Thoracic aorta (tissue), 2 donors: ENCODE measurements at places on chromosomes 2 and 18. TPM values are rescaled to one million over a fixed set of nuclear protein-coding genes. Genes with fewer than 3 reads are reported as not detected.
A peak's percentile ranks its signal among the peaks of the same experiment; 100 is the strongest.

DNA sequence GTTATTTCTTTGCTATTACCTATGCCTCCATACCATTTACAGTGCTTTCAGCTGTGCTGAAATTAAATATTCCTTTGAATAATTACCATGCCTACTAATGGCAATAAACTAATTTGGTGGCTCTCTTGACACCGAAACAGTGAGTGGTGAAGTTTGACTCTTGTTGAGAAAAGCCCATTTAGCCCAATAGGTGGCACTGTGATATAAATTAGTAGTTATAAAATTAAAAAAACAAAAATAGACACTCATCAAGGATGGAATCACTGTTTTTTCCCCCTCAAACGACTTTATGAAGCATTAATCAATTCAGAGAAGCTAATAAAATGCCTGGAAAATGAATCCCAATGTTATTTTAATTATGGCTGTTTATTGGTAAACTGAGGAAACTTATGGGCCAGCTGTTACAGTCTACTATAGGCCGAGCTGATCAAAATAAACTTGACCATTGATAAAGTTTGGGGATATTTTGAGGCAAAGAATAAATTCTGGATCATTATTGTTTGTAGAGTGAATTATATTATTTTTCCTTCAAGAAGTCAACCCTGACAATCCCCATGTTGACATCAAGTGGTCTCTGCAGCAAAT lies 339.6 kb downstream of the TRIB2 start:
- DNase-seq = no peak

DNA sequence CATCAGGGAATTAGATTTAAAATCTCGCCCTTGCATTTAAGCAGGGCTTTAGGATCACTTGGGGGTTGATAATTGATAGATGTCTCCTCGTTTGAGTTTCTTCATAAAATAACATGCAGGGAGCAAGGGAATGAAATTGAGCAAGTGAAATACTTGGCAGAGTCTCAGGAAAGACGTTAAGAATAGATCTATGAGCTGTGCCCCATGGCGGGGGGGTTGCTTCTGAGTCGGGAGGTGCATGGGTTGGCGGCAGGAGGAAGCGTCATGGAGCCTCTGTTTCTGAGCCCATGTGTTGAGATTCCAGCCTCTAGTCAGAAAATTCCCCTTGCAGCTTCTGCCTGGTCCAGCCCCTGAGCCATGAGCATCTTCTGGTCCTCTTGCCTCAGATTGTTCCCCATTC lies 82.0 kb downstream of the APOB start:
- peak; percentile 25 for DNase-seq

DNA sequence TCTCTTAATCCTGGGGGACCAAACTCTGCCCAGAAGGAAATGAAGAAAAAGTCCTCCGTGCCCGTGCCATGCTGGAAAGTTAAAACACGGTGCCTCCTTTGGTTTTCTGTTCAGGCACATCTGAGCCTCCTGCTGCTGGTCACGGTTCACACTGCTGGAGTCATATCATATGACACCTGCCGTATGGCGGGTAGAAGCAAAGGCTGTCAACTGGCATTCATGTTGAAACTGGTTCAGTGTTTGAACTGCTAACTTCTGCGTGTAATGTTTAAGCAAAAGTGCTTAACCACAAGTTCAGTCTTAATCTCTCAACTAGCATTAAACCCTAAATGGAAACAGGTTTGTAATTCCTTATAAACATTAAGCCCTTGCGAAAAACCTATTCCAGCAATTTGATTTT lies 3.1 kb downstream of the STK39 start:
- no peak for DNase-seq

- DNase-seq = no peak
These were observed 25.6 kb downstream of the RASGRP3 start for GRCh38 chr2:33502025-33502424.

DNA sequence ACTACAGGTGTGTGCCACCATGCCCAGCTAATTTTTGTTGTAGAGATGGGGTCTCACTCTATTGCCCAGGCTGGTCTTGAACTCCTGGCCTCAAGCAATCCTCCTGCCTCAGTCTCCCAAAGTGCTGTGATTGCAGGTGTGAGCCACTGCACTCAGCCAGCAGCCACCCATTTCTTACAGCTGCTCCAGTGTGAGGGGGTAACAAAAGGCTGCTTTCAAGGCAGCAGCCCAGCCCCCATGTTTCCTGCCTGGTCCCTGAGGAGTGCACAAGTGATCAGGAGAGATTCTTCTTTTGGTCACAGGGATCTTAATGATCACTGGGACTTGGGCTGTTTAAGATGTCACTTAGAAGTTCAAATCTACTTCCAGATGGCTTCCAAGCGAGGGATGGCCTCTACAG lies 15.2 kb upstream of the CXCR4 start:
- no peak for DNase-seq

DNA sequence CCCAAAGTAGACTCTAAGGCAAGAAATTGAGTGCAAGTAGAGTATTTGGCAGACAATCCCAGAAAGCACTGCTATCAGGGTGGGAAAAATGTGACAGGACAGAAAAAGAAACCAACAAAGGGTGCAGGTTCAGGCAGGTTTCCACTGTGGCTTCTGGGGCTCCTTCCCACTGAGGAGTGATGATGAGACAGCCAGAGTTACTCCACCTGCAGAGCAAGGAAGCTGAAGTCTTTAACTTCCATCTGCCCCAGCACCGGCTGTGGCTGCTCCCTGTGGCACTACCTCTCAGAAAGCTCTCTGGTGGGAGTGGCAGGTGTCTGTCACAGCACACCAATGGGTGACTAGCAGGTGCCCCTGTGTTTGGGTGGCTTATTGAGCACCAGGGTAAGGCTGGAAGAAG lies 37.6 kb upstream of the ACKR3 start:
- DNase-seq = no peak

- DNase-seq = no peak
These were observed 413.0 kb downstream of the PTPRM start for GRCh38 chr18:7980136-7980535.

DNA sequence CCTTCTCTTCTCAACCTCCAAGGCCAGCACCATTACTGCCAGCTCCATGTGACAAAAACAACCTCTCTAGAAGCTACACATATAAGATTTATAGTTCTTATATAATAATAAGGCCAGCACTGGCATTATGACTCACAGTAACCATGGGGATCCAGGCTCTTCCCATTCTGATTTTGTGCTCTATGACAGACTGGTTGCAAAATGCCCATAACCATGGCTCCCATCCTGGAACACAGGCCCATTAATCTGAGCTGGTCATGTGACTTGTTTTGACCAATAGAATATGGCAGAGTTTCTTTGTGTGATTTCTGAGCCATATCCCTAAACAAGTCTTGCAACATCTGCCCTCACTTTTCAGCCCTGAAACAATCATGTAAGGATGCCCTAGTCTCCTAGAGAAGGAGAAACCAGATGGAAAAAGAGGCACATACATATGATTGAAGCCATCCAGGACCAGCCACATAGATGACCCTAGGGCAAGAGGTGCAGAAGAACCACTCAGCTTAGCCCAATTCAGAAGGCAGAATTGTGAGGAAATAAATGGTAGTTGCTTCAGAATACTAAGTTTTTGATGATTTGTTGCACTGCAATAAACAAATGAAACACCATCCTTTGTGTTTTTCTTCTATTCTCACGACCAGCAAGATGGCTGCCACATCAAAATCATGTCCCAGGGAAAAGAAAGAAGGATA lies 173.9 kb downstream of the SUCLG1 start:
- no peak for DNase-seq

GRCh38 chr2:187051350-187051749 lies 202.4 kb upstream of the ZSWIM2 start:
- no peak for DNase-seq

DNA sequence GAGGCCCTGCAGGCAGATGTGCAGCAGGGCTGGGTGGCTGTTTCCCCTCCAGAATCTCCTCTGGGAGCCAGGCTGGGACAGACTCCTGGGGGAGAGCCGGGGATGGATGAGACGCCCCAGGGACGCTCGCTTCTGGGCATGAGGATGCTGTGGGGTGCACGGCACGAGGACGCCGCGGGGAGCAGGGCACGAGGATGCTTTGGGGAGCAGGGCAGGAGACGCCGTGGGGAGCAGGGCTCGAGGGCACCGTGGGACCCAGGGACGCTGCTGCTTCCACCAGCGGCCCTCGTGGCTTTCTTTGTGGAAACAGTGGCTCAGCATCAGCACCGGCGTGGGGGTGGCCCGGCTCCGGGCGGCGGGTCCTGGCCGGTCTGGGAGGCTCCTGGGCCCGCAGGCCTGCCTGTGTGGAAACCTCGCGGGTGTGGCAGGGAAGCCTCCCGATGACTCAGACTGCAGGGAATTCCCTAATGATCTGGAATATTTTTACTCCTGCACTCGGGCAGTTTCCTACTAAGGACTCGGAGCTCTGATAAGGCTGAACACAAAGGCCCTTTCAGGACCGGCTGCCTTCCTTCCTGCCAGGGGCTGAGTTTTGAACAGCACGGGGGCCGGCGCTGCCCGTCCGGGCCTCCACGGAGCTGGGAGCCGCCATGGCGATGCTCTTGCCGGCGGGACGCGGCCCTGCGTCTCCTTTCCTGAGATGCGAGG lies 62.6 kb downstream of the NFATC1 start:
- DNase-seq = peak; percentile 26

GRCh38 chr2:102815285-102815684 lies 53.5 kb downstream of the TMEM182 start:
- no peak for DNase-seq

GRCh38 chr2:15223887-15224286 lies 337.2 kb downstream of the NBAS start:
- DNase-seq = no peak

DNA sequence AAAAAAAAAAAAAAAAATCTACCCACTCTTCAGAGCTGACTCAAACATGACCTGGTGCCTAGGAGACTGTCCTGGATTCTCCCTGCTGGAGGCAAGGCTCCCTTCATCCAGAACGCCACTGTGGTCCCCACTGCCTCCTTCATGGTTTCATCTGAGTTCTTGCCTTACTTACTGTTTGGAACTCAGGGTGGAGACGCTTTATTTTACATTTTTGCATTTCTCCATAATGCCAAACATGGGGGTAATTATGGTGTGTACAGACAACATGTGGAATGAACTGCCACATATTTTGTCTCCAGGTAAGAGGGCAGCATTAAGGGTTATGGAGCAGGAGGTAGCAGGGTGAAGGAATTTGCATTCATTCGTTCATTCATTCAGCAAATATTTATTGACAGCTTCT lies 154.0 kb upstream of the MSH6 start:
- DNase-seq = no peak

- DNase-seq = no peak
These were observed 36.3 kb upstream of the SLC8A1 start for GRCh38 chr2:40488101-40488601.

DNA sequence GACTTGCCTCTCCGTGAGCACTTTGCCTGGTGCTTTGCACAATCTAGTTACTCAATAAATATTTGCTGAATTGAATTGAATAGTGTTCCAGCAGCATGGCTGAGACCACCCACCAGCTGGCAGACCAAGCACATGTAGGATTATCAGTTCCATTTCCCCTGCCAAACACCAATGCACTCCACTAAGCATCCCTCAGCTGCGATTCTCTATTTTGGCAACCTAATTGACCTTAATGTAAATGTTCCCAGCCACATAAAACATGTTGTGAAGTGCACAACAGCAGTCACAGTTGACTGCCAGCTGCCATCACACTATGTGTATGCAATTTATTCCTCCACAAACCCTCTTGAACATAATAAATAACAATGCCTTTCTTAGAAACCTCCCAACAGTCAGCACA lies 1879.4 kb upstream of the PIK3C3 start:
- DNase-seq = no peak

DNA sequence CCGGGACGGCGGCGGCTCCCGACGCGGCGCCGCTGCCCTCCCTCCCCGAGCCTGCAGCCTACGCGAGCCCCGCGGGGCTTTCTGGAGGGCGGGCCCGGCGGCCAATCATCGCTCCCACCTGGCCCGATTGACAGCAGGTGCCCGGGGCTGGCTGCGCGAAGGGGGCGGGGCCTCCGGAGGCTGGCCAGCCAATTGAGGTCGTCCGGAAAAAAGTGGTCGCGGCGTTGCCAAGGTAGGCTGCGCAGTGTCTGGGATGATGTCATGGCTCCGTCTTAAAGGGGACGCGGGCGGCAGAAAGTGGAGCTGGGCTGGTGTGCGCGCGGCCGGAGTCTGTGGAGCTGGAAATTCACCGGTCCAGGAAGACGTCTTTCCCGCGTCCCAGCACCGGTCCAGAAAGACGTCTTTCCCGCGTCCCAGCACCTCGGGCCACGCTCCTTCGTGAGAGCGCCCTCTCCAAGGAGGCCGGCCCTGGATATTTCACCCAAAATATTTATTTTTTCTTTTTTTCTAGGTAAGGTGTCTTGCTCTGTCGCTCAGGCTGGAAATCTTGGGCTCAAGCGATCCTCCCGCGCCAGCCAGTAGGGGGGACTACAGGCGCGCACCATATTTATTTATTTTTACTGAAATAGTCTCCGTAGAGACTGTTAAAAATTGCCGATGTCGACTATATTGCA lies at the start of gene ACTR1B:
Gene ACTR1B, minus strand, starts transcription at position 83 of the 674 bp plus-strand sequence. CDS start 154 bp downstream, outside the sequence.
- DNase-seq = peak; percentile 93

GRCh38 chr2:73716543-73717250 lies 20.4 kb downstream of the TPRKB start:
- no peak for DNase-seq

- DNase-seq = no peak
These were observed 69.8 kb downstream of the MTA3 start for GRCh38 chr2:42638080-42638784.

- no peak for DNase-seq
These were observed 167.4 kb downstream of the THSD7B start for GRCh38 chr2:136932700-136933099.

GRCh38 chr2:26018184-26019055 lies 15.5 kb upstream of the RAB10 start:
- DNase-seq = peak; percentile 55

GRCh38 chr2:168703926-168704325 lies 98.5 kb upstream of the NOSTRIN start:
- no peak for DNase-seq

GRCh38 chr2:460861-461260 lies 173.0 kb upstream of the ALKAL2 start:
- DNase-seq = no peak

- DNase-seq = no peak
These were observed 163.8 kb upstream of the MYCN start for GRCh38 chr2:15776629-15776919.

DNA sequence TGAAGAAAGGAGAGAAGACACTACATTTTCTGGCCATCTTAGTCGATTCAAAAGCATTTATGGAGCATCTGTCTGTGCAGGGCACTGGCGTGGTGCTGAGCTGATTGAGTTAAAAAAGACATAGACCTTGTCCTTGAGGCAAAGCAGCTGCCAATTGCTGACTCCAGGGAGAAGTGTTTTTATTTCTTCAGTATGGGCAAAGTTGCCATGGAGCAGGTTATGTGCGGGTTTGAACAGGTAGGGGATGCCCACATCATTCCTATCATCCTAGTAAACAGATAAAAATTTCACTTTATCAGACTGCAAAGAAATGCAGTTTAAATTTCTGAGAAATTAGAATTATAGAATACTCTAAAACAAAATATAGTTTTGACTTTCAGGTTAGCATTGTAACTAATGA lies 125.8 kb downstream of the NUP35 start:
- no peak for DNase-seq

The NIF3L1 gene
- total RNA-seq = 11.9 TPM

The ZBTB7C gene
- 9.6 TPM for total RNA-seq

The KCNF1 gene
- not detected for total RNA-seq

The NGEF gene
- total RNA-seq = 0.81 TPM

The INPP5D gene
- total RNA-seq = 24.2 TPM

The GNAL gene
- total RNA-seq = 4.2 TPM

The KIF1A gene
- not detected for total RNA-seq

The PRADC1 gene
- 19.9 TPM for total RNA-seq
